ENCODE measurements at places on chromosomes 4 and X.
A peak's percentile ranks its signal among the peaks of the same experiment; 100 is the strongest.

GRCh38 chr4:152999346-153000075 is 63.4 kb downstream of the FHDC1 start:
- no peak for DNase-seq

- DNase-seq: no peak
Observed at GRCh38 chr4:152935631-152936445, at the start of gene FHDC1. Gene FHDC1, plus strand, starts transcription at chr4:152936323. Its CDS starts 6,735 bp downstream, at chr4:152943058.

GRCh38 chr4:113008135-113008534 is 41.3 kb upstream of the ANK2 start:
- DNase-seq: no peak

DNA sequence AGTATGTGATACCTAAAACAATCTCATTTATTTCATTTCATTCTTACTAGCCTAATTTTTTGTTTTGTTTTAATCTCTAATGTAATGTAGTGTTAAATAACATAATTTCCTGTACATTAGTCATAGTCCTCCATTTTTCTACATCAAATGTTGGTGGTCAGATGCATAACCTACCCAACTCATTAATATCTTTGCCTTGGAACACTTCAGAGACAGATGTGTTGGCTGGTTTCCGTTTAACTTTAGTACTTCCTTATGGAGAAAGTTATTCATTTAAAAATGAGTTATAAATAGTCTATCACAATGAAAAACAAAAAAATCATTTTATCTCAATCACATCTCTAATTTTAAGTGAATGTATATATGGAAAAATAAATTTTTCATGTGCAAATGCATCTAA is 190.2 kb downstream of the ANTXR2 start:
- no peak for DNase-seq

DNA sequence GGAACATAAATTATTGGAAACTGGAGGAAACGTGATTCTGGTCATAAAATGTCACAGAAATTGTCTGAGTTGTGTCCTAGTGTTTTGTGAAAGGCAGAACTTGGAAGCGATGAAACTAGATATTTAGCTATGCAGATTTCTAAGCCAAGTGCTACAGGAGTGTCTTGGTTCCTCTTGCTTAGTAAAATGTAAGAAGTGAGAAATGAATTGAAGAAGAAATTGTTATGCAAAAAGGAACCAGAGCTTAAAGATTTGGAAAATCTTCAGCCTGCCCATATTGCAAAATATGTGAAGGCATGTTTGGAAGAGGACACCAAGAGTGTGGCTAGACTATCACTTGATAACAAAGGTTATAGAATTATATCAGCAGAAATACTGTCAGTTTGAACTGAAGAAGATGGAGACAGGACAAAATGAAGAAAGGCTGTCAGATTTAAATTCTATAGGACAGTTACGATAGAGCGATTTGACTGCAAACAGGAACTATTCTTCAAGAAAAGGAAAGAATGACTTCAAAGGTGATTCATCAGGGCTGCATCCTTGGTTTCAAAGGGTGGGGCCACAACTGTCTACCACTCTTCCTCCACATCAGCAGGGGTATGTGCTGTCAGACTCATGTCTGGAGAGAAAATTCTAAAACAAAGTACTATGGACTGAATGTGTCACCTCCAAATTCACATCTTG is 9.4 kb upstream of the CDS1 start:
- DNase-seq: no peak

GRCh38 chr4:24076811-24077210 is 187.0 kb upstream of the PPARGC1A start:
- no peak for DNase-seq

GRCh38 chr4:176790398-176790797 is 2.3 kb downstream of the VEGFC start:
- DNase-seq: no peak

GRCh38 chr4:2049811-2050210 is 9.3 kb upstream of the NAT8L start:
- DNase-seq: no peak

DNA sequence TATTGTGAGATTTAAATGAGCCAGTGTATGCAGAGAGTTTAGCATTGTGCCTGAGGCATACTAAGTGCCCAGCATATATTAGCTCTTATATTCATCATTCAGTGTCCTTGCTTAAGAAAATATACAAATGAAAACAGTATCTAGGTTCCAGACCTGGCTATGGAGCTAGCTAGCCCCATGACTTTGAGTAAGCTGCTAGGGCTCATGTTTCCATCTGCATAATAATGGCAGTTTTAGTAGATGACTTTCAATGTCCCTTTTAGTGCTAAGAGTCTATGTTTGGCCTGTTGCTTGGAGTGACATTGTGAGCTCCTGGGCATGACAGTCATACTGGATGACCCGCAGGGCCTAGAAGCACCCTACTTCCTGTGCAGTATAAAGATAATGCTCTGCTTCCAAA is 435.3 kb downstream of the ZIC3 start:
- DNase-seq: no peak

DNA sequence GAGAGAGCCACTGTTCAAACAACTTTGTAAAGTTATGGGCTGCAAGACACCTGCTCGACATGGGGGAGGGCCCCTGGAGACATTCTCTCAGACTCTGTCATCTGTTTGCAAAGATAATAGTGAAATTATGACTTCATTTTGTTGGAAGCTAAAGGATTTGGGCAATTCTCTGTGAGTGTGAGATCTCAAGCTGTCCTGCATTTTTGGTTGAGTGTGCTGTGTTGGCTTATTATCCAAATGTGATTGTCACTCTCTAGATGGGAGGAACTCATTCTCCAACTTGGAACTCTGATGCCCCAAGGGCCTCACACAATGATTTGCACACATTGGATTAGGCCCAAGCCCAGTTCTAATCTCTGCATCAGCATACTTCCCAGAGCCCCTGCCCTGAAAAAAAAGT is 63.7 kb downstream of the STK32B start:
- no peak for DNase-seq

DNA sequence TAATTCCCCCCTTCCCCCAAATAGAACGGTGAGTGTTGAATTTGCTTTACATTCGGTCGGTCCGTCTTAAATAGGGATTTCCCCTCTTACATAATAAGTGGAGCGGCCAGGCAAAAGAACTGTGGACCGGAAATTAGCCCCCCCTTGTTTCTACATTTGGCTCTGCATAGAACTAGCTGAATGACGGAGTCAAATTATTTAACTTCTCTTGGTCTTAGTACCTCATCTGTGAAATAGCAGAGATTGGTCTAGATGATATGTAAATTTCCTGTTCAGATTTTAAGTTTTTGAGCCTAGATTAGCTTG is 1.3 kb downstream of the SPATA18 start:
- no peak for DNase-seq

DNA sequence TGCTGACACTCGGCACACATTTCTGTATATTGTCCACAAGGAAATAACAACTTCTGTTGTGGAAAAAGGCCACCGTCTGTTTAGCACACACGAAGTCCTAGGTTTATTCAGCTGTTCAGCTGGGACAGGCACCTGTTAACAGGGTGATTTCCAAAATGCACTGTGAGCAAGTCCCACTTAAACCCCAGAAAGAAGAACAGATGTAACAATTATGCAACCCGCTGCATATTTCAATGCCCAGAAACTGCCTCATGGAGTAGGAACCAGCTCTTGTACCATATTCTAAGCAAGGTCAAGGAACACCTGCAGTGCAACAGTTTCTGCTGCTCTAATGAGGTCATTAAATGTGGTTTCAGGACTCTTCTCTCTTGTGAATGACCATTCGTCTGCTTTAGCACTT is 77.1 kb downstream of the GEMIN8 start:
- DNase-seq: no peak

GRCh38 chr4:184936071-184936470 is 82.2 kb upstream of the HELT start:
- no peak for DNase-seq

DNA sequence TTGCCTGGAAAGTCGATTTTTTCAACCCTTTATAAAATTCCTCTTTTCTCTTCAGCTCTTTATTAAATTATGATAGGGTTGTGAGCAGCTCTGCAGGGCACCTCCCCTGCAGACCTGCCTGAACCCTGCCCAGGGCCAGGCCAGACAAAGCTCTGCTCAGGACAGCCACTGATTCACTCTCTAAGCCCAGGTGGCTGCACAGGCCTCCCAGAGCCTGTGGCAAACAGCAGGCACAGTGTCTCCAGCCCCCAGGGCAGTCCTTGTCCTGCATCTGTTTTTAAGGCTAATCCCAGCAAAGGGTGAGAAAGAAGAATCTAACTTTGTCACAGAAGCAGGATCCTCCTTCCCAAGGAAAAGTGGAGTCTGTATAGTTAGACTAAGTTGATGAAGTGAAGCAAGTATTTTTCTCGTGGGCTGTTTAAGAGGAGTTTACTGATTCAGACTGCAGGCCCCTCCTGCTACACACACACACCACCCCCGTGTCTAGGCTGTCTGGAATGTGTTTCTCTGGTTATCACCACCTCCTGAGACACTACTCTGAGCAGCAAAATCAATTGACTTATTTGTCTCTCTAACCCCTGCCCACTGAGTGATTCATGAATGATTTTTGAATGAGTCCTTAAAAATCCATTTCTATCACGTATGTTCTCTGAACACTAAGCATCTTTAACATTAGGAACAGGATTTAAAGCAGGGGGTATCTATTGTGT is 101.7 kb downstream of the CHIC2 start:
- no peak for DNase-seq

- DNase-seq: no peak
Observed at GRCh38 chr4:217891-218290, 87.4 kb downstream of the ZNF732 start.

DNA sequence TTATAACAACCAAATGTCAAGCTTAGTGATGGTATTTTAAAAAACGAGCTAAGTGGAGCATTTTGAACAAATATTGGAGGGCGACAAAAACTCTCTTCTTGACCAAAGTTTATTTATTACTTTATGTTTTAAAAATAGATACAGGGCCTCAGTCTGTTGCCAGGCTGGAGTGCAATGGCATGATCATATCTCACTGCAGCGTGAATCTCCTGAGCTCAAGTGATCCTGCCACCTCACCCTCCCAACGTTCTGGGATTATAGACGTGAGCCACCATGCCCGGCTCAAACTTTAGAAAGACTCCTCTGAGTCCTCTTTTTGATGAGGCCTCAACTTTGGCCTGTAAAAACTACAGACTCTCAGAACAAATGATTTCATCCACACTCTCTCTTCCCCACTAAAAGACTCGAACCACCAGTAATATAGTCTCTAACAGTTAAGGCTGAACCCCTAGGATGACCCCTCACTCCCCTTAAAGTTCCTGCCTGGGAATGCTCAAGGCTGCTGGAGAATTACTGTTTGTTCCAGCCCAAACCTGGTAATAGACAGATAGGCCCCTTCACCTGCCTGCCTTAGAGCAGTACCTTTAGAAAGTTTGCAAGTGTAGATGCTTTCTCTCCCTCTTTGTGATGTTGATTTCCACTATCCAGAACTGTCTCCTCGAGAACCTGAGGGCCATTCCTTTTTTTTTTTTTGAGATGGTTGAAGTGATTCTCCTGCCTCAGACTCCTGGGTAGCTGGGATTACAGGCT is 55.3 kb upstream of the HPSE start:
- DNase-seq: no peak

- no peak for DNase-seq
Observed at GRCh38 chrX:47078129-47079043, at the start of gene RGN. Gene RGN, plus strand, starts transcription at chrX:47078443. Its CDS starts 2,702 bp downstream, at chrX:47081145.

GRCh38 chr4:147311956-147312355 is 168.9 kb upstream of the EDNRA start:
- no peak for DNase-seq

- no peak for DNase-seq
Observed at GRCh38 chrX:64885850-64886249, 90.4 kb downstream of the ZC4H2 start.

GRCh38 chrX:151754047-151754429 is 19.5 kb downstream of the CNGA2 start:
- peak; percentile 66 for DNase-seq

DNA sequence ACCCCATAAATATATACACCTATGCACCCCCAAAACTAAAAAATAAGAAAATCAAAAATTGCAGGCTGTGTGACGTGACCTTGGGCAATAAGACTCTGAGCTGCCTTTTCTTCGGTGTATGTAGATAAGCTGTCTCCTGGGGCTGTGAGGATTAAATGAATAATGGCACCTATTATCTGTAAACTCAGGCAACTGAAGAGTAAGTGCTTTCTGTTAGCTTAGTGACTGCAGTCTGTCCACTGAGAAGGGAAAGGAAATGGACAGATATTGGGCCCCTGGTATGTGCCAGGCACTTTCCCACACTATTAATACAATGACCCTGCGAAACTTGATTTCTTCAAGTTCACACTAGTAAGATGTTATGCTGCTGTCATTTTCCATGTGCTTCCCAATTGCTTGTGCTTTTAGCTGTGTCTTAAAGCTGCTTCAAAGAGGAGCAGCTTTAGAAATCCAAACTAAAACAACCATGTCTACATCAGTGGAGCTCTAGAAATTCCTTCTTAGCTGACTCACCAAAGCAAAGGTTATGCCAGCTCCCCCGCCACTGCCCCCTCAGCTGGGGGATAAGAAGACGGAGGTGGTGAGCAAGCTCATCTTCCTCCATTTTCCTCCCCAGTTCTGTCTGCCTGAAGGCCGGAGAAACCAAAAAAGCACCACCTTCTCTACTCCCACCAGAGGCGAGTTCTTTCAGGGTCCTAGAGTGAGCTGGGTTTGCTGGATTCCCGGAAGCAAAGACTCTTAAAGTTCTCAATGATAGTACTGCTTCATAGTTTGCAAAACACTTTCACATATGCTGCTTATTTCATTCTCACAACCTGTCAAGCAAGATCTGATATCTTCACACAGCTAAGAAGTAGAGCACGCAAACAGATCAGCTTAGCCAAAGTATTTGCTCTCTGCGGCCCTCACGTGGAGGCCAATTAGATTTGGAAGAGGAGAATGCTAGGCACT is 8.8 kb upstream of the DGAT2L6 start:
- peak; percentile 43 for DNase-seq

DNA sequence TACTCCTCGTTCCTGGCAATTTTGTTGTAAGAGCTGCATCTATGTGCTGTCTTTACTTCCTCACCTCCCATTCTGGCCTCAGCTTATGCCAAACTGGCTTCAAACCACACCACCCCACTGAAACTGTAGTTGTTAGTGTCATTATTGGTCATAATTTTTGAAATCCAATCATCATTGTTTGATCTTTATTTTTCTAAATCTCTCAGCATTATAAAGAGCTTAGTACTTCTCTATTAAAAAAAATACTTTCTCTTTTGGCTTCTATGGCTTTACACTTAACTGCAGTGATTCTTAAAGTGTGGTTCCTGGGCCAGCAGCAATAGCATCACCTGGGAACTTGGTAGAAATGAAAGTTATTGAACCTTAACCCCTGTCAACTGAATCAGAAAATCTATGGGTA is 83.5 kb upstream of the GRPR start:
- DNase-seq: no peak

GRCh38 chr4:181006499-181007260 is 1236.5 kb upstream of the TENM3 start:
- no peak for DNase-seq

Data from H4 (cell line).